ENCODE measurements at places on chromosomes 2 and 18.
A peak's percentile ranks its signal among the peaks of the same experiment; 100 is the strongest.

DNA sequence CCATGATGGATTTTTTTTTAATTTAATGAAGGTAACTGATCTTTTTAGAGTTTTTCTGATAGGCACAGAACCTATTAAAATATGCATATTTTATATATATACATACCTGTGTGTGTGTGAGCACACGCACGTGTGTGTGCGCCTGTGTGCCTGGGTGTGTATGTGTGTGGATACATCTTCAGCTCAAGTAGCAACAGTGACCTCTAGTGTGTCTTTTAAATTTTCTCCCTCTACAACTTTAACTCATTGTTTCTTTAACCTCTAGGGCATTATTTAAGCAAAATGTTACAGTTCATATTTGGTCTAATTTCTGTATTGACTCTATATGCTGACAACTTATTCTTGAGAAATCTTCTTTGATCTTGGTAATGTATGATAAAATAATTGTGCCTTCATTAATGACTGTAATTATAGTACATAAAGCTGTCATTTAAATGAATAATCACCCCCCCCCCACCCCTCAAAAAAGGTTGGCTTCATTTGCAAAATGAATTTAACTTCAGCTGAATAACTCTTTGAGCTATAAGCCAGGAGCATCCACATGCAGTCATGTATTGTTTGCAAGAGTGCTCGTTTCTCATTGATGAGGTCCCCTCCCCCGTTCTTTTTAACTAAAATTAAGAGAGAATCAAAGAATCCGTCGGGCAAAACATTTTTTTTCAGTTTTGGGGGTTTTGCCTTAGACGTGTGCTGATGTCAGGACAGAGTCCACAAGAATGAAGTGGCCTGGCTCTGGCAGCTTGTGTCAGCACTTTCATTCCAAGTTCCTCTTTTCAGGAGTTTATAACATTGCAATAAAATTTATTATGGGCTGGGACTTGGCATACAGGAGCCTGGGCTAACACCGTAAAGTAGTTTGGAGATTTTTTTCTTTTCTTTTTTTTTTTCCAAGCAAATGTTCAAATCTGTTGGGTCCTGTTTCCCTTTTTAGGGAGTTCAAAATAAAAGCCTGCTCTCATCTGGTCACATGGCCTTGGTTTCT lies 80.0 kb downstream of the ETAA1 start:
- peak; percentile 14 for DNase-seq

- DNase-seq = no peak
Observed at GRCh38 chr2:161337247-161337646, 29.0 kb downstream of the PSMD14 start.

- DNase-seq = no peak
Observed at GRCh38 chr2:169513094-169513493, 3.6 kb downstream of the KLHL41 start.

DNA sequence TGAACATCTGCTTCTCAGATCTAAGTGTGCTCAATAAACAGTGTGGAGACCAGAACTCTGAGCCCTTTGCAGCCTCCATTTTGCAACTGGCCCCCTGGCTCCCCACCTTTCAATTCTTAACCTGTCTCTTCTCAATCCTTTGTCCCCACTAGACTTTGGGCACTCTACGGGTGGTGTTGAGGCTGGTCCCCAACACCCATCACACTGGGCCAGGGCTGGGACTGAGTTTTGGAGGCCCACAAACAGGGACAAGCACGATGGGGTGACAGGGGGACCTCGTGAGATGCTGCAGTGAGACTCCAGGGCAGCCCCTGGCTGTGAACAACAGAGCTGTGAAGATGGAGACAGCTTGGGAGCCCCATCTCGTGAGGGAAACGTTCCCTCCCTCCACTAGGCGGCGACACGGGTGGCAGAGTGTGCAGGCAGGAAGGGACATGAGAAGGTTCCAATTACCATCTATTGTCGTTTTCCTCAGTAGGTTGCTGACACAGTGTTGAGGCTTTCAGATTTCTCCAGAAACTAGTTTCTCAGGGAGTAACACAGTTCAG lies 1.2 kb downstream of the ANKMY1 start:
- peak; percentile 71 for DNase-seq

DNA sequence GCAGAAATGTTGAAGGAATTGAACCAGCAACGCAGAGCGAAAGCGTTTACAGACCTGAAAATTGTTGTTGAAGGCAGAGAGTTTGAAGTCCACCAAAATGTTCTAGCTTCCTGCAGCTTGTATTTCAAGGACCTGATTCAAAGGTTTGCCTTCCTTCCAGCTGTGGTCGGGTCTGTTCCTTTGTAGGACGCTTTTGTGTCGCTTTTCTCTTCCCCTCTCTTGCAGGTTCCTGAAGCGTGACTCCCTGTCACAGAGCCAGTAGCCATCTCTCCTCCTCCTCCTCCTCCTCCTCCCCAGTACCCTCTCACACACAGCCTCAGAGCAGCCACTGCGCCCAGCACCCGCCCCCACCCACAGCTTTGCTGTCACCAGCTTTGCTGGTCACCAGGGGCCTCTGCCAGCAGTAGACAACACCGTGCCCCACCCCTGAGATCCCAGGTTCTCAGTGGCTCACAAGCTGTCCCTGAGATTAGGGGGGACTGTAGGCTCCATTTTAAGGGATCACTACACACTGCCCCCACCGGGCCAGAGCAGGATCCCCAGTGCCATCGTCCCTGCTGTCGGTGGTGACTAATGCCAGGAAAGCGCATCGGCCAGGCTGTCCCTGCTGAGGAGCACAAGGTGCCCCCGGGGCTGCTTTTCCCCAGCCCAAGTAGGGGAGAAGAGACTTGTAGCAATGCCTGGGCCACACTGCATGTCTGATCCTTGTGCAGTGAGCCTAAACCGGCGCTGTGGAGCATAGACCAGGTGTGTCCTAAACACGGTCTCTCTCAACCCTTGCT lies 242.3 kb downstream of the ATAD2B start:
- no peak for DNase-seq

DNA sequence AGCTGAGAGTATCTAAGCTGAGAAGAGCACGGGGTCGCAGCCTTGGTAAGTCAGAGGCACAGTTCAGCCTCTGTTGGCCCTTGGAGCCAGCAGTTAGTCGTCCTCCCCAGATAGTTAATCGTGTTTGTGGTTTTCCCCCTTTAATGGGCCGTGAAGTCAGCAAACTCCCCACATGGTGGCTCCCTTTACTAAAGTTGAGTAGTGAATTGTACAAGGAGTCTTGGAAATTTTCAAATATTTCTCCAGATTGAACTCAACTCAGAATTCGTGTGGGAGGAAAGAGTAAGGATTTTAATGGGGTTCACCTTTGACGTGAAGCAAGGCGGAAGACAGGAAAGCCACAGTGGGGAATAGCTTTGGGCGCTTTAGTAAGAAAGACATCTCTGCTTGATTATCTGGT lies 2.4 kb upstream of the ADCYAP1 start:
- DNase-seq = no peak

DNA sequence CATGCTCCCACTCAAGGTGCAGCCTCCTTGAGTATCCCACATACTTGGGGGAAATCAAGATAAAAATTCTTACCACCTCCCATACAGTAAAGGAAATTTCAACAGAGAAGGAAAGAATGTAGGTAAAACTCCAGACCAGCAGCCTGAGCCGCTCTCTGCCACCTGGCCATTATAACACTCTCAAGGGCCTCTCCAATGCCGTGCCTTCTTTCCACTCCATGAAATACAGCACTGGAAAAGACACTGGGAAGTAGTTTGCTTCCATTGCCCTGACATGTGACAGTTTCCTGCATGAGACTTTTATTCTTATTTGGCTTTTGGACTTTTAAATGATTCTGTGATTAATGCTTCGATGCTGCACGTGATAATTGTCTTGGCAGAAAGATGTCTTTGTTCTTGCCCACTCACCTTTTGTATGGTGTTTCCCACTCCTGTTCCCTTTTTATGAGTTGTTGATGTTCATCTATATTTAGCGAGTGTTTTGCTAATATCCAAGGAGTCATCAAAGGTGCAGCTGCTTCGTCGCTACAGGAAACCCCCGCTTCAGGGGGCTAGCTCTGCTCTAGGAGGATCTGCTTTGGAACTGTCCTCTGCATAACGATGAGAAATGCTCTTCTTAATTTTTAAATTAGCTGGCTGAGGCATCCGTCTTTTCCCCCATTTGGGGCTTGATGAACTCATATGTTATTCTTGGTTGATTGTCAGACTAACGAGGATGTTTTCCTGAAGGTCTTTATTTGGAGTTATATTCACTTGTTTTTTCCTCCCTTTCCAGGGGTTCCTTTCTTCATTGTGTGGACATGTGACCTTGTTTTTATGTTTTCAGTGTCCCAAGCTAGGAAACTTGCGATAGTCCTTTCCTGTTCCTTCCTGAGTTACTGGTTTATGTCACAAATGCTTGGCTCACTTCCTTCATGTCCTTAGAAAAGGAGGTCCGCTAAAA lies 179.4 kb downstream of the TXNL1 start:
- DNase-seq = no peak
